ENCODE measurements at places on chromosomes 5 and 9.

GRCh38 chr5:38297830-38298608 is 39.7 kb downstream of the EGFLAM start:
- no peak for DNase-seq

DNA sequence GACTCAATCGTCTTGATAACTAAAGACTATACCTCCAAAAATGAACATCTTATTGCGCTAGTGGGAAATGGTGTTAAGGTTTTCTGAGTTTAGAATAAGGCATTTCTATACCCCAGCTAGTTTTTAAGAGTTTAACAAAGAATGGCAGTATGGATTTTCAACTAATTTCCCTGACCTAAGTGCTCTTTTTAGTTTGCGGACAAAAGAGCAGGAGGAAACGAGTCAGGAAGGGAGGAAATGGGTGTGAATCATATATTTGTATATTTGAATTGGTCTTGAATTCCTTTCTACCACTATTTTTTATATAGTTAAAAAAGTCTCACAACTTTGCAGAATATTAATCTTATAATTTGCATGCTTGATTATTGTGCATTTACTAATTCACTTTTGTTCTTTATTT is 516.3 kb upstream of the ZNF608 start:
- no peak for DNase-seq

DNA sequence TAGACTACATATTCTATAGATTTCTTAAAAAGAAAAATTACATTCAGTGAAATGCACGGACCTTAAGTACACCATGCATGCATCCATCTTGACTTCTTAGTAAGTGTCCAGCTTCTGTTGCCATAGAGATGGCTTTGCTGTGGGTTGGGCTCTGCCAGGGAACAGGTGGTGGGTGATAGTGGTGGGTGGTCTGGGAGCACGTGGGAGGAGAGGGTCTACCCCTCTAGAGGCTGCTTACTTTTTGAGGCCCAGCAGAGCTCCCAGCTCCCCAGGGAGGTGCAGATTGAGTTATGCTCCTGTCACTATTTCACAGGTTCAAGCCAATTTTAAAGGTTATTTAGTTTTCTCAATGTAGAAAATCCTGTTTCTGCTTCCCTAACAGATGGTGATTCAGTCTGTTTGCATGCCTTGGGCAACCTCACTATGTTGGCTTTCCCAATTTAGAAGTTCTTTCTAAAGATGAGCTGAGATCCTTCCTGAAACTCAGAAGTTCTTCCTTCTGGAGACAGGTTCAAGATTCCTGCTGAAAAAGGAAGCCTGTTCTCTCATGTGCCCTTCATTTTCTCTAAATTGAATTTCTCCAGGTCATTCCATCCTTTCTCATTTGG is 107.4 kb upstream of the LHFPL2 start:
- no peak for DNase-seq

GRCh38 chr5:167653645-167654106 is 637.8 kb upstream of the WWC1 start:
- DNase-seq: no peak

DNA sequence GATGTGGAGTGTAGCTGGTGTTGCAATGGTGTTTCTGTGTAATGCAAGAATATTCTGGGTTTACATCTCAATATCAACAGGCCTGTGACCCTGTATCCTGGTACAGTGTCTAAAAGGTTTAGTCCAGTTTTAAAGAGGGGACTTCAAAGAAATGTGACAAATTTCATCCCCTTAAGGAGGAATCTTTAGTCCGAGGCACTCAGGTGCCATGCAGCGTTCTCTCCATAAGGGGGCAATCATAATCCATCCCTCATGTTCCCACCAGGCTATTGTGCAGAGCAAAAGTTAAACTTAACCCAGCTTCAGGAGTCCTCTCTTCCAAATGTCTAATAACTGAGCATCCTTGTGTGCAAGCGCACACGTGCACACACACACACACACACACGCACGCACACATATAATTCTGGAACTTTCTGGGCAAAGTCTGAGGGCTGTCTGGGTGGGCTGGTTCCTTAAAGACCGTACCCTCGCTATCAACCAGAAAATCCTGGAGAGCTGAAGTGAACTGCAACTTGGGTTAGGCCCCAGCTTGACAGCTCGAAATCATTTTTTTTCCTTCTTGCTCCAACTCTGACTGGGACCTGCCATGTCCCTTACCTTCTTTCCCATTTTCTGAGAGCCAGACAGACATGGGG is 46.0 kb downstream of the CRB2 start:
- DNase-seq: no peak

- DNase-seq: no peak
Observed at GRCh38 chr9:6926436-6926835, 168.7 kb downstream of the KDM4C start.

DNA sequence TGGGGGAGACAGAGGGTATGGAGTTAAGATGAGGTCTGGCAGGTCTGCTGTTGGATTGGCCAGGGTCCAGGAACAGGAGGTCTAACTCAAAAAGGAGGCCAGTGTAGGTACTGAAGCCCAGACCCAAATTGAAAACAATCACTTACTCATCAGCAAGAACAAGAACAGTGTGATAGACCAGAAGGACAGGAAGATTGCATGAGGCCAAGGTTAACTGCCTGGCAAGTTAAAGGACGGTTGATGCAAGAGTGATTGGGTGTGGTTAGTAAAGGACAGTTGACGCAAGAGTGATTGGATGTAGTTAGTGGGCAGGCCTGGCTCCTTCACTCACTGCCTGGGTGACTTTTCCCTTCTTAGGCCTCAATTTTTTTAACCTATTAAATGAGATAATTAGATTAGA is 132.6 kb downstream of the PDZD2 start:
- no peak for DNase-seq

GRCh38 chr5:89106480-89106879 is 223.5 kb upstream of the MEF2C start:
- DNase-seq: no peak
